ENCODE measurements at places on chromosomes 7 and 10.

DNA sequence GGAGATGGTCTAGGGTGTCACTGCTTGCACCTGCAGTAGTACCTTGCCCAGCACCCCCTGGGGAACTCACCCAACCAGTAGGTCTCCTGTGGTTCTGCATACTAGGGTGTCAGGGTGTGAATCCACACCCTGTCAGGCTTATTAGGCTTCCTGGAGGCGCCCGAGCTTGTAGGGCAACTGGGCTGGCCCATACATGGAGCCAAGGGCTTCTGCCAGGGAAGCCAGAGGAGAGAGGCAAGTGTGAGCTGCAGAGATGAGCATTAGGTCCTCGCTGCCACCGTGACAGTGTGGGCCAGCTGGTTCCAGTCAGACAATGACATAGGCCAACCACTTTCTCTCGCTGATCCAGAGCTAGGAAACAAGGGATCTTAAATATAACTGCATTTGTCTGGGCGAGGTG, 11.2 kb downstream of the MXI1 start:
- DNase-seq, result no peak

- DNase-seq, result no peak
Measured at GRCh38 chr10:47009215-47009838, 98.1 kb downstream of the PTPN20 start.

DNA sequence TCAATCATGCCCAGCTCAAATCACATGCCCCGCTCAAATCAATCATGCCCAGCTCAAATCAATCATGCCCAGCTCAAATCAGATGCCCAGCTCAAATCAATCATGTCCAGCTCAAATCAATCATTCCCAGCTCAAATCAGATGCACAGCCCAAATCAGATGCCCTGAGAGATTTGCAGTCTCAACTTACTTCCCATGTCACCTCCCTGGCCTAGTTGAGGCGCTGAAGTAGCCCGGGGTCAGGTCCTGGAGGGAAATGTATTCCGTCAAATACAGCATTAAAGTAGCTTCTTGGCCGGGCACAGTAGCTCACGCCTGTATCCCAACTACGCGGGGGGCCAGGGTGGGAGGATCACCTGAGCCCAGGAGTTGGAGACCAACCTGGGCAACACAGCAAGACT, 15.7 kb upstream of the PRKAR1B start:
- no peak for DNase-seq

- no peak for DNase-seq
Measured at GRCh38 chr10:61406242-61406641, 46.9 kb downstream of the TMEM26 start.

GRCh38 chr7:126529833-126530232, 722.9 kb downstream of the GRM8 start:
- DNase-seq, result no peak

GRCh38 chr7:94375691-94376090, 19.0 kb upstream of the COL1A2 start:
- DNase-seq, result no peak

- no peak for DNase-seq
Measured at GRCh38 chr7:66189695-66190503, 15.2 kb upstream of the TPST1 start.

- DNase-seq, result no peak
Measured at GRCh38 chr7:105926131-105926530, 36.9 kb upstream of the CDHR3 start.
